D721Med (cell line): ENCODE measurements at places on chromosomes 13 and 19.

DNA sequence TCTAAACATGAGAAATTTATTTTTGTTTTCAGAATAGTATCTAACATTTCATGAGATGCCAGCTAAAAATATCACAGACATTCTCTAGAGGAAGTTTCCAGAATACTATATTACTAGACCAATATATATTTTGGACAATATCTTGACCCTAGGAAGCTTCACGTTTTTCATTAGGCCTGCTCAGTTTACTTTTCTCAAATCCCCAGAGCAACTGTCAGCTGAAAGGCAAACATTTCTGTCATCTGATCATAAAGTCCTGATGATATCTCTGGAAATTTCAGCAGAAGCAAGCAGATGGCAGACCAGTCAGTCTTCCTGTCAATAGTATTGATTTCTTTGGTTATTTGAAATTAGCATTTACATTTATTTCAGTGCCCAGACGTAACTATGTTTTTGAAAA is 4.0 kb downstream of the POSTN start:
- no peak for DNase-seq

GRCh38 chr19:44745341-44745831 is 3.1 kb upstream of the BCL3 start:
- no peak for DNase-seq

DNA sequence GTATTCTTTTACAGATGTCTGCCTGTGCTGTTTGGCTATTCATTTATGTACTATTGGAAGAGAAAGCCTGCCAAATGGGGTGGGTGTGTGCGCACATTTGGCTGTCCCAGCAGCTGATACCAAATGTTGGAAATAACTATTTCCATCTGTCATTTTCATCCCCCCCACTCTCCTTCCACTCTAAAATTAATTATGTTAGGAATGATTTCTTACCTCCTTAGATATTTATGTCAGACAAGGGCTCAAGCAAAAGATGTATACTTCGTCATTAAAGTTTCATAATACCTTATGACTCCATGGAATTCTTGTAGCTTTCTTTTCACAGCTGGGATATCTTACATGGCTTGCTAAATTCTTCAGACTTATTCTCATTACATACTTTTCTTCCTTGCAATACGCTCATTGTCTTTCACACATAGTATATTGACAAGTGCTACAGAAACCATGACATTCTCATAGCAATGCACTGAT is 18.6 kb downstream of the ITM2B start:
- DNase-seq: no peak

DNA sequence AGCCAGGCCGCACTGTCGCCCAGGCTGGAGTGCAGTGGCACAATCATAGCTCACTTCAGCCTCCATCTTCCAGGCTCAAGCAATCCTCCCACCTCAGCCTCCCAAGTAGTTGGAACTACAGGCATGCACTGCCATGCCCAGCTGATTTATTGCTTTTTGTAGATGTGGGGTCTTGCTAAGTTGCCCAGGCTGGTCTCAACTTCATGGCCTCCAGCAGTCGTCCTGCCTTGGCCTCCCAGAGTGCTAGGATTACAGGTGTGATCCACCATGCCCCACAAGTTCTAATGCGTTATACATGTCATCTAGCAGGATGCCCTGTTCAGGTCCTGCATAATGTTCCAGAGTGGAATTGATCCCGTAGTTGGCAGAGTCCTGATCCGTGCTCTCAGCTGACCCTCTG is 4.6 kb downstream of the C19orf53 start:
- no peak for DNase-seq

DNA sequence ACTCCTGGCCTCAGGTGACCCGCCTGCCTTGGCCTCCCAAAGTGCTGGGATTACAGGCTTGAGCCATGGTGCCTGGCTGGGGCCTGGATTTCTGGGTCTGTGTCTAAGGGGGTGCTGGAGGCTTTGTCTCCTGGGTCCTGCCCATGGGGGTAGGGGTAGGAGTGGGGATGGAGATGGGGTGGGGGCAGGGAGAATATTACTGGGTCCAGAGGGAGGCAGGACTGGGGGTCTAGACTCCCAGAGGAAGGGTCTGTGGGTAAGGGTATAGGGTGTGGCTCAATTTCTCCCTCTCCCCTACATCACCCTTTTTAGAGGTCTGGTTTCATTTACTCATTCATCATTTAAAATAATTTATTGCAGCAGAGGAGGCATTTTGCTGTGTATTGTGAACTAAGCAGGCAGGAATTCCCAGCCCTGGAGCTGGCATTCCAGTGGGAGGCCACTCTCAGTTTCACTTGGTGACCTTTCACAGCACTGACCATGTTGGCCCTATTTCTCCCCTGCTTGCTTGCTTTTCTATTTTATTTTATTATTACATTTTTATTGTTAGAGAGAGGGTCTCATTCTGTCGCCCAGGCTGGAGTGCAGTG is 810 bp upstream of the NFKBID start:
- DNase-seq: no peak

- no peak for DNase-seq
Measured at GRCh38 chr19:39341129-39341718, 997 bp upstream of the SAMD4B start.

DNA sequence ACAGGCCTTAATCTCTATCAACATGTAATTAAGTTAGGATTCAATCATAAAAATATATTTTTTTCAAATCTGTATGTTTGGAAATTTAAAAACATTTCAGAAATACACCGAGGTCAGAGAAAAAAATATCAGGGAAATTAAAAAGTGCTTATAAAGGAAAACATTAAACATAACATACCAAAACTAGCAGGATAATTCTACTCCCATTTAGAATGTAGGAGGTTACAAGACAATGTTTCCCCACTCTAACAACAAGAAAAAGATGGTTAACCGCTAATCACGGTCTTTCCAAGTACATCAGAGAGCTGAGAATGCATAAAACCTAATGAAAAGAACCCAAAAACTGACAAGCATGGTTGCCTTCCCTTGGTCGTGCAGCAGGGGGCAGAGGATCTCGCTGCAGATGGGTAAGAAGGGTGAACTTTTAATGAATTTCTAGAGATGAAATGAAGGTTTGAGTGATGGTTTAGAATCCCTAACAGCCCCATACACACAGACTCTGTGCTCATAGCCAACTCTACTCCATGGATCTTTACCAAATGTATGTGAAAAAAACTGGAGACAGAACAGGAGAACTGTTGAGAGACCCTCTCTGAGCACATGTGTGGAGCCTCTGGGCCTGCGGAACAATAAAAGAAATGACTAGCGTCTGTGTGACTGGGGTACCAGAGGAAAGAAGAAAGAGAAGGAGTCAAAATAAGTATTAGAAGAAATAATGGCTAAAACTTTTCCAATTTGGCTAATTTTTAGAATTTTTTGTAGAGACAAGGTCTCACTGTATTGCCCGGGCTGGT is 51.3 kb upstream of the LSM14A start:
- DNase-seq: no peak

DNA sequence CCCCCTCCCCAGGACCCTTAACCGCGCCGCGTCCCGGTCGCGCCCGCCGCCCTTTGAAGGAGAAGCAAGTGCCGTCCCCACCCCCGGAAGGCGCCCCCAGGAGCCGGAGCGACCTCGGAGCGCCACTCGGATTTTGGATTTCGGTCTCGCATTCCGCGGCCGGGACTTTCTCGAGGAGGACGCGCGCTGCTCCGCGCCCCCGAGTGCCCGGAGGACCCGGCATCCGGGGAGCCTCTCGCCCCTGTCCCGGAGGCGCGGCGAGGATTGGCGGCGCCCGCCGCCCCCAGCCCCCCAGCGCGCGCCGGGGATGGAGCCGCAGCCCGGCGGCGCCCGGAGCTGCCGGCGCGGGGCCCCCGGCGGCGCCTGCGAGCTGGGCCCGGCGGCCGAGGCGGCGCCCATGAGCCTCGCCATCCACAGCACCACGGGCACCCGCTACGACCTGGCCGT is 1.6 kb downstream of the MIDN start:
- no peak for DNase-seq

GRCh38 chr13:80664950-80665349 is 324.0 kb upstream of the SPRY2 start:
- no peak for DNase-seq

DNA sequence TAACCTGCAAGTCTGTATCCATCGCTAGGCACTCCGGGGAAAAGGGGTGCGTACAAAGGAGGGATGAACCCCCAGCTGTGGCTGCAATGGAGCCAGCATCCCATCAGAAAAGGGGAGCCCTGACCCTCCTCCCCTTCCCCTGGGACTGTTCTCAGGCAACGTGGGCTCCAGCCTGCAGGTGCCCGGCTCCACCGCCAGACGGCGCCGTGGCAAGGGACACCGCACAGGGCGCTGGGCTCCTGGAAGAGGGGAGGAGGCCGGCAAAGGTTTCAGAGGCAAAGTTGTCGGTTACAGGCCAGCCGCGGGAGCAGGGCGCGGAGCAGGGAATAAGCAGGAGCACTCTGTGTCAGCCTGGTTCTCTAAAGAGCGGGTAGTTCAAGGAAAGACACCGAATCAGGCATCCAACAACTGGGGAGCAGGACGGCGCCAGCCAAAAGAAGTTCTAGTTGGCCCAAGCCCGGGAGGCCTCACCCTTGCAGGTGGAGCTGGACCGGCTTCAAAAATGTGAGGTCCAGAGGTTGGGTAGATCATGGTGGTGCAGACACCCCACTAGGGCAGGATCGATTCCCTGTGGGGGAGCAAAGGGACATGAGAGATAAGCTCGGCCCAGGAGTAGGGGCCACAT is 53.0 kb upstream of the ATP12A start:
- peak; percentile 35 for DNase-seq

DNA sequence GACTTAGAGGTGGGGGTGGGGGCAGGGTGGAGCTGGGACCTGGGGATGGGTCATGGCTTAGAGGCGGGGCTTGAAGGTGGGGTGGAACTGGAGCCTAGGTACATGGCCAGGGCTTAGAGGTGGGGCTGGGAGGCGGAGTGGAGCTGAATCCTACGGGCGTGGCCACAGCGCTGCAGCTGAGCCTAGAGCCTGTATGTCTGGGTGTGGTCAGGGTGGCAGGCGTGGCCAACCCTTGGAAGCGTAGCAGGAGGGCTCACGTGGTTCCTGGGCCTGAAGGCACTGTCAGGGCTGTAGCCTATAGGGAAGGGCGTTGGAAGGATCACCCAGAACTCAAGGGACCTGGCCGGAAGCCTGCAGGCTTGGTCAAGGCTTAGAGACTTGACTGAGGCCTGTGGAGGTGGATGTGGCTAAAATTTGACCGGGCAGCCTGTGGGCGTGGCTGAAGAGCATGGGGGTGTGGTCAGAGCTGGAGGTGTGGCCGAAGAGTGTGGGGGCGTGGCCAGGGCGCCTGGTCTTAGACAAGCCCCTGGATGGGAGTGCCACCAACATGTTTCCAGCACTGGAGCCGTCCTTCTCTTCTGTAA is 24.3 kb downstream of the COLGALT1 start:
- DNase-seq: no peak

GRCh38 chr13:66462187-66462586 is 767.9 kb downstream of the PCDH9 start:
- no peak for DNase-seq

DNA sequence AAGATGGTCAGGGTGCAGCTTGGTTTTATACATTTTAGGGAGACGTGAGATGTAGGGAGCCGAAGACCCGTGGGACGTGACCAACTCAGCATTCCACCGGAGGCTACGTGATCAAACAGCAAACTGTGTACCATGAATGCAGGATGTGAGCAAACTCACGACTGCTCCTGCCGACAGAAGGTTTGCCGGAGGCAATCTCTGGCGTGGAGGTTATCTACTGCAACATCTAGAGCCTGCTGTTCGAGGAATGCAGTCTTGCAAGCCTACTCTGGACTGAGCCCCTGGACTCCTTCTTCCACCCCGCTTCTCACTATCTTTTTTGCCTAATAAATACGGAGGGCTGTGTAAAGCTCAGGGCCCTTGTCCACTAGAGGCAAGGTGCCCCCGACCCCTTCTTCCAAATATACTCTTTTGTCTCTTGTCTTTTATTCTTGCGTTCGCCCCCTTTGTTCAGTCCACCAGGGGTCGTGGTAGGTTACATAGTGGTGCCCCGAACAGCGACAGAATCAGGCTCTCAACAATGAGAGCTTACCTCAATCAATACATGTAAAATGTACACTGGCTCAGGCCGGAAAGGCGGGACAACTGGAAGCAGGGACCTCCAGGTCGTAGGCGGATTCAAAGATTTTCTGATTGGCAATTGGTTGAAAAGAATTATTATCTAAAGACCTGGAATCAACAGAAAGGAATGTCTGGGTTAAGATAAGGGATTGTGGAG is 8.9 kb upstream of the OR1I1 start:
- DNase-seq: no peak

DNA sequence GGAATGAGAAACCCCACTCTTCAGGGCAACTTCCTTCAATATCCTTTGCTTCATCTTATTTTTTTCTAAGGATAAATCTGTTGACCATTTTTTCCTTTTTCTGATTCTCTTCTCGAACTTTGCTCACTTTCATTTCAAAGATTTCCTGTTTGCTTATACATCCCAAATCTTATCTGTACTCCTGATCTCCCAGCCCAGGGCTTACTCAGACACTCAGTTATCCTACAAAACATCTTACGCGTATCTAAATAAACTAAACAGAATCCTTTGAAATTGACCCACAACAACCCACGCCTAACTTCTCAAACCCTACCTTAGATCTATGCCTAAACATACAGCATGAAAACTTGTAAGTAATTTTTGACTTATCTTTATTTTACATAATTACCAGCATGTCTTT is 179.2 kb downstream of the ABCC4 start:
- DNase-seq: no peak

DNA sequence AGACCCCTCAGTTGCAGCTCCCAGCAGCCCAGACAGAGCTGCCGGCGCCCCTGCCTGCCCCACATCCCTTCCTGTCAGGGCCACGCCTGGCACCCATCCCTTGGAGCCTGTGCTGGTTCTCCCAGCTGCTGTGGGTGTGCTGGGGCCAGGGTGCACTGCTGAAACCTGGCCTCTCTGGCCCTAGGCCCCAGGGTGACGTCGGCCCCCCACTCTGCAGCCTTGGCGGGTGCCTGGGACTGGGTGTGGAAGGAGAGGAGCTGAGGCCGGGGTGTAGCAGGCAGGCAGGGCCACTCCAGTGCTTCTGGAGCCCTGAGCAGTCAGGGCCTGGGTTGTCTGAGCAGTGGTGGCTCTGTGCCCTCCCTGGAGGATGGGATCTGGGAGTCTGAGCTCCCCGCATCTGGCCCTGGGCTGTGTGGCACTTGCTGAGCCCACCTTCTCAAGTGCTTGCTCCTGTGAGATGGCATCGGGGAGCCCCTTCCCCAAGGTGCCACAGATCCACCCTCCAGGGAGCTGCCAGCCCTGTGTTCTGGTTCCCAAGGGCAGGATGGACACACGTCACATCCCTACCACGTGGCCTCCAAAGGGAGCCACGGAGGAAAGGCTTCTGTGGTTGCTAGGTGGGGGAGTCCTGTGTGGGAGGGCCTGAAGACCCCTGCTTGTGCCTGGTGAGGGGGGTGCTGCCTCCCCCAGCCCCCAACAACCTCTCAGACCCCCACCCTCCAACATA is 5.2 kb downstream of the PLEKHJ1 start:
- no peak for DNase-seq

DNA sequence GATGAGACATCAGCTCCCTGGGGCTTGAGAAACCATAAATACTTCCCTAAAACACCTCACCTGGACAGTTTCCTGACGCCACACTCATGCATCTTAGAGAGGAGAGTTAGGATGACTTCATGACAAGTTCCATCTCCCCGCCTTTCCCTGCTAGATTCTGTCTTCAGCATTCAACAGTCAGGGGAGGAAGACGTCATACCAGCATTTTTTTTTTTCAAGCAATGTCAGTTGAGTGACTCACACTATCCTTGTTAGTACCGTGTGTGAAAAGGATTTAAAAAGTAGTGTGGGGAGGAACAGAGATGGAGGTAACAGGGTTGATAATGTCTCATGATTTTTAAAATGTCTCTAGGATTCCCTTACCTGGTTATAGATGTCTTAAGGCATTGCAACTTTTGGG is at the start of gene OR7D2:
Gene OR7D2, plus strand, starts transcription at position 79 of the 400 bp plus-strand sequence. CDS start 6,803 bp downstream, outside the sequence.
- no peak for DNase-seq
